ENCODE measurements at places on chromosomes 3 and 15.

DNA sequence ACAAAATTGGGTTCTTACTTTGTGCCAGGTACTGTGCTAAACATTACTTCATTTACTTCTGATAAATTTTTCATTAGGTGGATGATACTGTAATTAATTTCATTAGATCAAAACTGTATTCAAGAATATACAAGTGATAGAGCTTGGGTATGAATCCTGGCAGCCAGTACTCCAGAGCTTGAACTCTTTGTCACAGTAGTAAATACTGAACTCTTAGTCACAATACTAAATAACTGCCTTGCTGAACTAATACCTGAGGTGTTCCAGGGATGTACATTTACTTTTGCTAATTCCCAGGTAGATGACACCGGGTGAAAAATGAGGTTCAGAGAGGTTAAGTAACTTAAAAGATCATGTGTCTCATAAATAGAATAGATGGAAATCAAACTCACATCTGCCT lies 20.3 kb downstream of the FXR1 start:
- no peak for DNase-seq

- DNase-seq = no peak
These were observed 108.7 kb downstream of the SLMAP start for GRCh38 chr3:57864853-57865252.

DNA sequence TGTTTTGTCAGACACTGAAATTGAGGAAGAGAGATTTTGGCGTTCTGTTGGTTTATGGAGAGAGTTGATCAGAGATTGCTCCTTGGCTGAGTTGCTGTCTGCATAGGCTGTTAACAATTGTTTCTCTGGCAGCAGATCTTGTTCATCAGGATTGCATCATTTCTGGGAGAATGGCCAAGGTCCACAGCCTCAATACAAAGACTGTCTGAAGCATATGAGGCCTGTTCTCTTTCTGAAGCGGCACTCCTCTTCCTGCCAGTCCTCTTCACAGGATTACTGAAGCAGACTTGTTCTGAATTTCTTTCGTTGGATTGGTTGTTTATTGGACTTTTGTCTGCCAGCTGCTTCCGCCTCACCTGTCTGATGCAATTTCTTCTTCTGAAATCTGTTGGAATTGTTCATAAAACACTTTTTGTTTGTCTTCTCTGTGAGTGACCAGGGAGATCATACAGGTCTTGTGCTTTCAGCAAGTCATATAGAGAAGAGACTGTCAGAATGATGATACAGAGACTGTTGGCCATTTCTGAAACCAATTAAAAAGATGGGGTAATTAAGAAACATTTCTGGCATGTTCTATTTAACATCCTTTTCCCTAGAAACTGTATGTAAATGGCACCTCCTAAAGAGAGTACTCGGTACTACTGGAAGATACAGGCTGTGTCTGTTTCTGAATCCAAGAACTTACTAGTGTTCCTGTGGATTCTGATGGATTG lies 25.5 kb downstream of the SETD5 start:
- DNase-seq = no peak

DNA sequence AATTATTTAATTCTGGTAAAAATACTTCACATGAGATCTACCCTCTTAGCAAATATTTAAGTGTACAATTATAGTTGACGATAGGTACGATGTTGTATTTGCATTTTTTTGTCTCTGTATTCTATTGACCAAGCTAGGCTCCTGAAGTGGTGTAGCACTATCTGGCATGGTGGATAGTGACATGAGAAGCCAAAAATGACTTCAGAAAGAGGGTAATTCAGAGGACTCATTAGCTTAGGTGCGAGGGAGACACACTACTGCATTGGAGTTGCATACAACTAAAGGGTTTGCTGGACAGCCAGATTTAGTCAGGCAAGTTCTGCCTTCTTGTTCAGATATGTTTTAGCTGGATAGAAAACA lies 50.6 kb downstream of the KBTBD8 start:
- DNase-seq = no peak

- no peak for DNase-seq
These were observed 369.0 kb upstream of the CDIN1 start for GRCh38 chr15:36210426-36210825.

GRCh38 chr15:42087926-42088800 lies 6.2 kb downstream of the PLA2G4D start:
- no peak for DNase-seq

- no peak for DNase-seq
These were observed 43.4 kb downstream of the ARMC8 start for GRCh38 chr3:138230525-138230924.

DNA sequence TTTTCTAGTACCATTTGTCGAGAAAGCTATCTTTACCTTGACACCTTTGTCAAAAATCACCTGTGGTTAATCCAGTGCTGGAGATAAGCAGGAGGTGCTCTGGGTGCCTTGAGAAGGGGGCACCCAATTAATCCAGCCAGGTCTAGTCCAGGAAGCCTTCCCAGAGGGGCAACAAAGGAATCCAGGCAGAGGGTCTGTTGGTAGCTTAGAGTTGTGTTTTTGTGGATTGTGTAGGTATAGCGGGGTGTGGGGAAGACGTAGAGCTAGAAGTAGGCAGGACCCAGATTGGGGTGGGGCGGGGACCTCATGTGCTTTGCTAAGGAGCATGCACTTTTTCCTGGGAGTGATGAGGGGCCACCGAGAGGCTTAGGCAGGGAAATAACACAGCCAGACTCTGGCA lies 6.0 kb upstream of the PIGZ start:
- DNase-seq = no peak

- no peak for DNase-seq
These were observed 217.8 kb downstream of the UACA start for GRCh38 chr15:70545526-70545925.

DNA sequence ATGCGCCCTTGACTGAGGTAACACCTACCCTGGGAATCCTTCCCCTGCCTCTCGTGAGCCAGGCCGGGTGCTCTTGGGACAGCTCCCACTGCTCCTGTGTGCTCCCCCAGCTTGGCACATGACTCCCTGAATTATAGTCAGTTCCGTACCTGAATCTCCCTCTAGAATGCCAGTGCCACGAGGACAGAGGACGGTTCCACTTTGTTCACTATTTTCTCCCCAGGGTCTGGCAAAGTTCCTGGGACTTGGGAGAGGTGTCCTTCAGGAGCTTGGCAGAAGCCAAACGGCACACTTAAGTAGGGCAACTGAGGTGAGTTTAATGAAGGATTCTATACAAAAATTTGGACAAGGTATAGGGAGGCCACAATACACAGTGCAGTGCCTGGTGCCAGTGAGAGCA lies 9.8 kb downstream of the CCR5AS start:
- no peak for DNase-seq

DNA sequence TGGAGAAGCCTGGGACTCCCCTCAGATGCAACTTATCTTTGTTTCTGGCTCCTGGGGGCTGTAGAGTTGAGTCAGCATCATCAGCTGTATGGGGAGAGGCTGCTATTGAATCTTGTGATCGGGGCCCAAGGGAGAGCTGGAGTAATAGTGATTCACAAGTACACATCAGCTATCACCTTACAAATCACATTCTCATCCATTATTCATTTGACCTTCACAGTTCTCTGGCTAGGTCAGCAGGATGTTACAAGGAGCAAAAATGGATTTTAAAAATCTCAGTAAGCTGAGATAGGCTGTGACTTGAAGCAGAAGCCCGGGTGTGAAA lies 175.0 kb downstream of the OPA1 start:
- DNase-seq = no peak

DNA sequence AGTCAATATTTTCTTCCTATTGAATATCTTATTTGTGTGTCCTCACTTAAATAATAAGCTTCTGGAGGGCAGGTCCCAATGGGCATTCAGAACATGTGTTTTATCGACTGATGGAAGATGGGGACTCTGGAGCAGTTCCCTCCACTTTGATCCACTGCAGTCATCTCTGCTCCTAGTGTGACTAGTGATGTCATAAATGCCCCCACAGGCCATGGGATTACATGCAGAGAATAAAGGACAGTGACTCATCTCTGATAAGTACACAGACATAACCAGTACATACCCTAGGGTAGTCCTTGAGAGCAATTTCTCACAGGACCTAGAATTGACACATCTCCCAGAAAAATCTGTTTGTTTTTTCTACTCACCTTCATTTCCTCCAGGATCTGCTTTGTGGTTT lies 49.4 kb upstream of the FMN1 start:
- no peak for DNase-seq

DNA sequence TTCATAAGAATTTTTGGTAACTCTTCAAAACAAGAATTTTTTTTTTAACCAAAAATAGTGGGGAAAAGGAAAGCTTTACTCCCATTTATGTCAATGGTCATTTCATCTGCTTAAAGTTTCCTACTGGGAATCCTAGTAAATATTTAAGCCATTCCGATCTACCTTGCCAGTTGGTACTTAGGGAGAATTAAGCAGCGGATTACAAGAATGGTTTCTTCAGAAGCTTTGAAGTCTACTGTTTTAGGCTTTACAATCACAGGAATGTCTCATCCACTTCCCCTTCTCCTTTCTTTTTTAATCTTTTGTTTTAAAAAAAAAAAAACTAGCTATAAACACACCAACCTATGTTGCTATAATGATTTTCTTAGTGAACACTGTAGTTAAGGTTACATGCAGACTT lies 341.4 kb upstream of the ATP11B start:
- no peak for DNase-seq

- no peak for DNase-seq
These were observed 134.5 kb upstream of the SGO1 start for GRCh38 chr3:20320489-20320888.

DNA sequence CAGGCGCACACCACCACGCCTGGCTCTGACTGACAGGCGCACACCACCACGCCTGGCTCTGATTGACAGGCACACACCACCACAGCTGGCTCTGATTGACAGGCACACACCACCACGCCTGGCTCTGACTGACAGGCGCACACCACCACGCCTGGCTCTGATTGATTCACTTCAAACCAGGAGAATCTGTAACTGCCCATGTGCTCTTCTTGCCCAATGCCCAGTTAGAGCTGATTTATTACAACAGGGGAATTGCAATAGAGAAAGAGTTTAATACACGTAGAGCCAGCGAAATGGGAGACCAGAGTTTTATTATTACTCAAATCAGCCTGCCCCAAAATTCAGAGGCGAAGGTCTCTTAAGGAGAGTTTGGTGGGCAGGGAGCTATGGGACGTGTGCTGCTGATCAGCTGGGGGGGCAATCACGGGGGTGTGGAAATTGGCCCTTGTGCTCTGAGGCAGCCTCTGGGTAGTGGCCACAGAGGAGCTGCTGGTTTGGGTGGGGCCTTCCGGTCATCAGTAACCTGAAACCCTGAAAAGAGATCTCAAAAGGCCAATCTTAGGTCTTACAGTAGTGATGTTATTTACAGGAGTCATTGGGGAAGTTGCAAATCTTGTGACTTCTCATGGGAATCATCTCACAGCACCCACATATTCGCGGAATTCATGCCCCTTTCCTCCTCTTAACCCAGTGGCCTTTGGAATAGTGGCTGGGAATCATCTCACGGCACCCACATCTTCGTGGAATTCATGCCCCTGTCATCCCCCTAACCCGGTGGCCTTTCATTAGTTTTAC lies 63.8 kb upstream of the TFRC start:
- no peak for DNase-seq

Data from nephron progenitor cell (in vitro differentiated cells).